ENCODE measurements at places on chromosomes 3 and 15.

GRCh38 chr3:6216135-6217026, 644.5 kb upstream of the GRM7 start:
- no peak for DNase-seq

DNA sequence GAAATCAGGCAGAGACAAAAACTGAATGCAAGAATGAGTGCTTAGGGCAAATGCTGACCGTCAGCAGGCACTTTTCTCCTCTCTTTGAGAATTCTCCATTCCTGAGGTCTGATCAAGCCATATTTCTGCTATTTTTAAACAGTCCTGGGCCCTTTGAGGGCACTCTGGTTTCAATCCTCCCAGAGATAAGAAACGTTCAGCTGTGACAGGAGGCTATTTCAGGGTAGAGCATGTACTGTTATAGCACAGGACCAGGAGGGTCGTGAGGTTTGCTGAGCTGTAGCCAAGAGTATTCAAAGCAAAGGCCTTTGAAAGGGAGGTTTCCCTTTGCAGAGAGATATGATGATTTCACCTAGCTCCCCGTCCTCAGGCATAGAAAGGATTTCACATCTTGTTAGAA, 39.6 kb upstream of the PDZRN3 start:
- no peak for DNase-seq

GRCh38 chr3:120129718-120130513, 35.7 kb upstream of the GSK3B start:
- no peak for DNase-seq

GRCh38 chr3:98388147-98388546, 2.3 kb upstream of the OR5K3 start:
- no peak for DNase-seq

GRCh38 chr3:32886296-32886695, 65.1 kb upstream of the CCR4 start:
- DNase-seq = no peak

GRCh38 chr3:31275038-31275572, 257.6 kb upstream of the STT3B start:
- no peak for DNase-seq

DNA sequence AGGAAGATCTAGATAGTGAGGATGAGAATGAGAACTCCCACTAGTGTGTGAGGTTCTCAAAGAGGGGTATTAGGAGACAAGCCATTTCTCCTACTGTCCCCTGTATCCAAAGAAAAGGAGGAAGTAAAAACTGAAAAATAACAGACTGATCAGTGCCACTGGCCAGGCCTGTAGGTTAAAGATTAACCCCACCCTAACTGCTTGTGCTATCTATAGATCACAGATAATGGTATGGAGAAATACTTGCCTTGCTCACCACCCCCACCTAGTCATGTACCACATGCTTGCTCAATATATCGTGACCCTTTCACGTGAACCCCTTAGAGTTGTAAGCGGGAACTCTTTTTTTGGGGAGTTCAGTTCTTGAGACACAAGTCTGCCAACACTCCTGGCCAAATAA, 519.7 kb upstream of the FRG2C start:
- no peak for DNase-seq

DNA sequence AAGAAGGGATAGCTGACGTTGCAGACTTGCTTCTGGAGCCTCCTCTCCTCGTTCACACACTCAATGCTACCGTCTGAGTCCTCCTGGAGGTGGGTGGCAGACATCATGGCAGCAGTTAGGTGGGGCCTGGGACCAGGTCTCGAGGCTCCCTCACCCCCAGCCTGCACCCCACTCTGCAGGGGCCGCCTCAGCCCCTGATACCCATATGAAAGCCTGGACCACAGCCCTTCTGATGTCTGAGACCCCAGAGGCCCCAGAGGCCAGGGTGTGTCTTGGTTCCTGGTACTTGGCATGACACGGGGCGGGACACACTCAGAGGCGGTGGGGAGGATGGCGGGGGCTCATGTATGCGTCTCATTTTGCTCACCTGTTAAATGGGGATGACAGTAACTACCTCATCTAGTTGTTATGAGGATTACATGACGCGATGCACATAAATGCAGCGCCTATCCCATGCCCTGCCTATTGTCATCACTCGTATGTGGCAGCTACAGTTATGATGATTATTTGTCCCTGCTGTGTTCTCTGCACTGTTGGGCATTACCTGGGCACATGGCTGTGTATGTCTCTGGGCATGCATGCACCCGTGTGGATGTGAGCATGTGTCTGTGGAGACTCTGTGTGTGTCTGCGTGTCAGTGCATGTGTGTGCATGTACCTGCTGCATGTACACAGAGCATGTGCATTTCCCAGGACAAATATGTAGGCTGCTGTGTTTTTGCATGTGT, 39.9 kb downstream of the FEM1B start:
- no peak for DNase-seq

DNA sequence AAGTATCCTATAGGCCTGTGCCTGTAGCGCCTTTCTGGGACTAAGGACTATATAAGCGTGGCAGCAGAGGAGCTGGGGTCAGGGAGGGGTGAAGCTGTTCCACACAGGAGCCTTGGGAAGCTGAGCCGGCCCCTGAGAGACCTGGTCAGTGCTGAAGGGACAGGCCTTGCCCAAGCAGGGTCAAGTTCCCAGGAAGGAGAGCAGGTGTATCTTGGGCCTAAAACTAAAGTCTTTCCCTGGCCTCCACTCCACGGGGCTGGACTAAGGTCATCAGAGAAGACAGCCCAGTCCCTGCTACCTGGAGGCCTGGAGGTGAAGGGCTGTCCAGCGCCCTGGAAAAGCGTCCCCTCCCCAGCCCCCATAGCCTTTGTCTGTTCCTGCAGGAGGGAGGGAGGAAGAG, 23.9 kb upstream of the NR2C2 start:
- no peak for DNase-seq

GRCh38 chr3:132421832-132422231, 4.5 kb downstream of the DNAJC13 start:
- DNase-seq = no peak

GRCh38 chr3:89912031-89912430, 804.6 kb downstream of the EPHA3 start:
- no peak for DNase-seq

GRCh38 chr15:67018441-67018840, 47.0 kb upstream of the SMAD3 start:
- DNase-seq = no peak

DNA sequence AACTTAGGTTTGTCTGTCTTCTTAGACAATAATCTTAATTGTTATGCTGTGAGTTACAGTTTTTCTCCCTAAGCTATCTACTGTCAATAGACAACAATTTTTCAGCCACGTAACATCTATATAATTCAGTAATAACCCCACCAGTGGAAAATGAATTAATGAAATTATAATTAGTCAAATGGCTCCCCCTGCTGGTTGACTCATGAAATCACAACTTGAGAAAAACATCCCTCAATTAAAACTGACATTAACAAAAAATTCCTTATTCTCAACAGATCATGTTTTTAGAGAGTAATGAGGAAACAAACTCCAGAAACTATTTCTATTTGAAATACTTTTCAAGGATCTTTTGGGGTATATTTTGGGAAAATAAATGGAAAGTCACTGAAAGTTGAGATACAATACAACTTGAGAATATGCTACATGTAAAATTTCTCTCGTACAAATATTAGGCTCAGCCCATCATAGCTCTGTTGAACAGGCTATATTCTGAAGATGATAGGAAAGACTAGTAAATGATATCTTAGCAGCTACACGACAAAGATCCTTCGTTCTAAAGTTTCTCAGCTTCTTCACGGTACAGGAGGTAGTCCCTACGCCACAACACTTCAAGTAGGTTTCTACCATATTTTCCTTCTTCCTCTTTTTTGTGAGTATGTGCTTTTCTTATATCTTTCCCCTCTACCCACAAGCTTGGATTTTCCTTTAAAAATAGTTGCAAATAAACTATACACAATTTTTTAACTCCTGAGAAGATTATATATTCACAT, 20.7 kb downstream of the PPP1R2 start:
- no peak for DNase-seq

DNA sequence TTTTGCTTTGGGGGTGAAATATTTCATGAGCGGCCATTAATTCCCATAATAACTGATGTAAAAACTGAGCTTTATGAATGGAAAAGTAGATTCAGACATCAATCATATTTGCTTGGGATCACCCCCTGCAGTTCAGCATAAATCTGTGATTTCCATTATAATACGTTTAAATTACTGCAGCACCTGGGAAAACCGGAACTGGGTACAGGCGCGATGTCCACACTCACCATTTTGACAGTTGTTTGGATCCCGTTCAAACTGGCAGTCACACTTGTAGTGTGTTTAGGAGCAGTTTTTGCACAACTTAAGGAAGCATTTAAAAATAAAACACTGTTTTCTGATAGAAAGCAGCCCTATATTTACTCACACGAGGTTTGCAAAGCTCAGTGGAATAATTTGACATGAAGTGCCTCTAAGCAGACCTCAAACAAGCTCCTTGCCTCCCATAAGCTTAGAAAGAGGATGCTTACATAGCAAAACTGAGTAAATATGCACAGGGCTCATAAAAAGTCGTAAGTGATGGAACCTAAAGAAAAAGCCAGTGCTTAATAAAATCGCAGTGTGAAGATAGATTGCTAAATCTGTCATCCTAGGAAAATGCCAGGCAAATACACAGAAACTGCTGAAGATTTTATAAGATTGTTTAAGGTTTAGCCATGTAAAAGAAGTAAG, 377.6 kb downstream of the PTPRG start:
- no peak for DNase-seq

- DNase-seq = no peak
Observed at GRCh38 chr15:88267720-88268119, 11.2 kb upstream of the NTRK3 start.

- no peak for DNase-seq
Observed at GRCh38 chr15:73540161-73540560, 93.0 kb downstream of the NPTN start.

- no peak for DNase-seq
Observed at GRCh38 chr3:1752205-1752604, 346.5 kb upstream of the CNTN4 start.
